KBM-7 (cell line): ENCODE measurements at places on chromosomes 5 and 9.

DNA sequence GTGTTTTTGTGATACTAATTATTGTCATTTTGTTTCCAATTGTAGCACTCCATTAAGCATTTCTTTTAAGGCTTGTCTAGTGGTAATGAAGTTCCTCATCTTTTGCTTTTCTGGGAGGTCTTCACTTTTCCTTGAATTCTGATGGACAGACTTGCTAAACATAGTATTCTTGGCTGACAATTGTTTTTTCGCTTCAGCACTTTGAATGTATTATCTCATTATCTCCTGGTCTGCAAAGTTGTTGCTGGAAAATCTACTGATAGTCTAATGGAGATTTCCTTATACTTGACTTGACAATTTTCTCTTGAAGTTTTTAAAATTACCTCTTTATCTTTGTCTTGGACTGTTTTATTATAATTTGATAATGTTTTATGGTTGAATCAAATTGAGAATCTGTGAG is 147.5 kb downstream of the FAM174A start:
- DNase-seq: no peak

DNA sequence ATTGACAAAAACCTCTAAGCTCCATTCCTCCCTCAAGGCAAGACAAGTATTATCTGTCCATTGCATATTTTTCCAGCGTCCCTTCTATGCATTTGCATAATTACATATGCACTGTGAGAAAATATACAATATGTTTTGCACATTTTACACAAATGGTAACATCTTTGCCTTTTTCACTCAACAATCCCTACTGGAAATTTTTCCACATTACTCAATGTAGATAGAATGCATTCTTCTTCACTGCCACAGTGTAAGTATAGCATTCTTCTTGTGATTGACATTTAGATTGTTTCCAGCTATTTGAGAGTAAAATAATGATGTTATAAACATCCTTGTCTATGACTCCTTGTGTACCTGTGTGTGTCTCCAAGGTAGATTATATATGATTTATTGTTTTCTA is 205.0 kb downstream of the SLIT3 start:
- no peak for DNase-seq

DNA sequence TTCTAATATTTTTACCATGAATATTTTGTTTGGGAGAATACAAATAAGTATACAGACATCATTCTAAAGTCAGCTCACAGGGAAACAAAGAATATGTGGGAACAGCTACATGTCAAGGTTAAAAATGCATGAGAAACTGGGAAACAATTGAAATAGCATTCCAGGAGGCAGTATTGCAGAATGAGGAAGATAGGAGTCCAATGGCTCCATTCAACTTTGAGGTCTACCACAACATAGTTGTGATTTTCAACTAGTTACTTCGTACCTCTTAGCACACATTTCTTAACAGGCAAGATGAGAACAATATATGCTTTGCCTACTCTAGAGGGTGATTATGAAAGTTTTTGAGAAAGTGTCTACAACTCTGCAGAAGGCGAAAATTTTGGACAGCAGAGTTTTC is 35.2 kb upstream of the CAST start:
- DNase-seq: no peak

GRCh38 chr5:518721-519120 is 5.5 kb downstream of the SLC9A3 start:
- no peak for DNase-seq

GRCh38 chr5:30539004-30539634 is 654.4 kb upstream of the CDH6 start:
- no peak for DNase-seq

DNA sequence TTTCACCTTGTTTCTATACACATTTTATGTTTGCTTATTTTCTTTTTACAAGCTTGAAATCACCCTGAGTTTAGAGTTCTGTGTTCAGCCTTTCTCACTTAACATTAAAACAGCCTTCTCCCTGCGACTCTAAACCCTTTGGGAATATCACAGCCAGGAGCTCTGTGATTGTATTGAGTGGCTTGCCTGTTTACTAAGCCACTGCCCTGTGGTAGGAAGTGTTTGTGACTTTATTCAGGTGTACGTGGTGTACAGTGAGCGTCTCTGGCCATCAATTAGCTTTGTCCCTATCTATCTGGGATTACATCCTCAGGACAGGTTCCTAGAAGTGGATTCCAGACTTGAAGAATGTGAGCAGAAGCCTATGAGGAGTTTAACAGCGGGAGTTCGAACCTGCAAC is 11.0 kb upstream of the NEURL1B start:
- DNase-seq: no peak

DNA sequence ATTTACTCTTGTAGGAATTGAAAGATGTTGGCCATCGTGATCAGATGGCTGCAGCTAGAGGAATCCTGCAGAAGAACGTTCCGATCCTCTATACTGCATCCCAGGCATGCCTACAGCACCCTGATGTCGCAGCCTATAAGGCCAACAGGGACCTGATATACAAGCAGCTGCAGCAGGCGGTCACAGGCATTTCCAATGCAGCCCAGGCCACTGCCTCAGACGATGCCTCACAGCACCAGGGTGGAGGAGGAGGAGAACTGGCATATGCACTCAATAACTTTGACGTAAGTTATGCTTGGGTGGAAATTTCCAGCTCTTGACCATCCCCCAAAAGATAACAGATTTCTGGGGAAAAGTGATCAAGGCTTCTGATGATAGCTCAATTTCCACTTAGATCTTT is 50.6 kb downstream of the LRRTM2 start:
- DNase-seq: no peak

- no peak for DNase-seq
These were observed 235.3 kb downstream of the GABRB2 start for GRCh38 chr5:161311146-161311708.

DNA sequence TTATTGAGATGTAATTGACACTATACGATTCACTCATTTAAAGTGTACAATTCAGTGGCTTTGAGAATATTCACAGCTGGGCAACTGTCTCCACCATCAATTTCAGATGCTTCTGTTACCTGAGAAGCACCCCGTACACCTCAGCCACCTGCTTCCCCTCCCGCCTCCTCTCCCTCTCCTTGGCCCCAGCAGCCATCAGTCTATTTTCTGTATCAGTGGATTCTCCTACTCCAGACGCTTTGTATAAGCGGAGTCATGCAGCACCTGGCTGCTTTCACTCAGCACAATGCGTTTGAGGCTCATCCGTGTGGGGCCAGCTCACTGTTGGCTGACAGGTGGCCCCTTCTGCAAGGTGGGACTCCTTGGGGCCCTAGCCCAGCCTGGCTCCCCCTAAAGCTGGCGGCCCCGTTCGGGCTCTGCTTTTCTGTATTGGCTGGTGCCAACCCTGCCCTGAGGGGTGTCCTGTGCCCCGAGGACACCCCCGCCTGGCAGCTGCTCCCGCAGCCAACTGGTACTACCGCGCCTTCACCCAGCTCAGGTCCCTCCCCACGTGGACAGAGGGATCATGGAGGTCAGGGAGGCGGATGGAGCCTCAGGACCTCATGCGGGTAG is 124.4 kb upstream of the COL5A1 start:
- DNase-seq: no peak

DNA sequence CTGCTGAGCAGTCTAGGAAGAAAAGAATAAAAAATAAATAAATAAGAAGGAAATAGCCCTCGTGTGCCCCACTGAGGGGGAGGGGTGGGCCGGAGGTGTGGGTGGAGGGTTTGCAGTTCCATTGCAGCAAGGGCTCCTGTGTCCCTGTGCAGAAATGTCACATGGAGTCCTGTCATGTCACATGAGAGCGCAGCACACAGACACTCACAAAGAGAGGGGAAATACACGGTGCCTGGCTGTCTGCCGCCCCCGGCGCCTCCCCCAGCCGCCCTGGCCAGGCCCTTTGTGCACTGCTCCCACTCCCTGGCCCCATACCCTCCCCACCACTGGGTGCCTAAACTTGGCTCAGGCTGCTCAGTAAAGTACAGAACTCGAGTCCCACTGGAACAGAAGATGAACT is 55.6 kb upstream of the SPTLC1 start:
- DNase-seq: peak; percentile 61

GRCh38 chr9:130499804-130500263 is 55.1 kb downstream of the ASS1 start:
- no peak for DNase-seq

GRCh38 chr9:127756233-127756632 is 21.1 kb upstream of the TOR2A start:
- no peak for DNase-seq
